Lower leg skin (tissue), 4 donors: ENCODE measurements at places on chromosomes 7 and 10. TPM values are rescaled to one million over a fixed set of nuclear protein-coding genes. Genes with fewer than 3 reads are reported as not detected.

DNA sequence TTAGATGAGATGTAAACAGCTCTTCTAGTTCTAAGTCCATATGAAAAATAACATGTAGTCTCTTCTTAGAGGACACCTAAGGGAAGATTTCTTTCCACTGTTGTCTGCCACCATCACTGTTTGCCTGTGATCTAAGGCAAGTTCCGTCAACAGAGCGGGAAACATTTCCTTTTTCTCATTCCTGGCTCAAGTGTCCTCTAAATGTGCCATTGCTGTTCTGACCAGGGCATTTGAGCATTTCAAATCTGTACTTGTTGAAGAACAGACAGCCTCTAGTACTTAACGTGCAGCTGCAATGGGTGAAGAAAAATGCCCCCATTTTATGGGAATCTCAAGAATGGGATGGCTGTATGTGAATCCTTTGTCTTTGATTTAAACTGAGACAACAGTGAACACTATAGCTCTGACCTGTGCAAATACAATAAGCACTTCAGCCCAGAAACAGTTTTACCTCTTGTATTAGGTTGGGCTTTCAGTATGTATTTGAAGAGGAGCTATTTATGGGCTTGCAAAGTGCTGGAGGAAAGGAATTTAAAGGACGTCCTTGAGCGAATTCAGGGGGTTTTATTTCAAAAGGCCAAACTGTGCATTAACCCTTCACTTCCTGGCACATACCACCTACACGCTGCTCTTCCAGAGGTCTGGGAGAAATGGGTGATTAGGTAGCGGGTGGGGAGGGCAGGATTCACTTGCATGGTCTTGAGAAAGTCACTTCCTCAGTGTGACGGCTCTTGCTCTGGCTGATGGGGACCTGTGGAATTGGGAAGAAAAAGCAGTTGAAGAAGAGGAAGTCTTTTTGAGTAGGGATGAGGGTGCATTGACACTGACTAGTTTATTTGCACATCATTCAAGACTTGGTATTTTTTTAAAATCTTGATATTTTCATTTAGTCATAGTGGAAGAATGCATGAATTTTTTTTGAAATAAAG is 66.1 kb downstream of the THNSL1 start:
- DNase-seq = no peak

DNA sequence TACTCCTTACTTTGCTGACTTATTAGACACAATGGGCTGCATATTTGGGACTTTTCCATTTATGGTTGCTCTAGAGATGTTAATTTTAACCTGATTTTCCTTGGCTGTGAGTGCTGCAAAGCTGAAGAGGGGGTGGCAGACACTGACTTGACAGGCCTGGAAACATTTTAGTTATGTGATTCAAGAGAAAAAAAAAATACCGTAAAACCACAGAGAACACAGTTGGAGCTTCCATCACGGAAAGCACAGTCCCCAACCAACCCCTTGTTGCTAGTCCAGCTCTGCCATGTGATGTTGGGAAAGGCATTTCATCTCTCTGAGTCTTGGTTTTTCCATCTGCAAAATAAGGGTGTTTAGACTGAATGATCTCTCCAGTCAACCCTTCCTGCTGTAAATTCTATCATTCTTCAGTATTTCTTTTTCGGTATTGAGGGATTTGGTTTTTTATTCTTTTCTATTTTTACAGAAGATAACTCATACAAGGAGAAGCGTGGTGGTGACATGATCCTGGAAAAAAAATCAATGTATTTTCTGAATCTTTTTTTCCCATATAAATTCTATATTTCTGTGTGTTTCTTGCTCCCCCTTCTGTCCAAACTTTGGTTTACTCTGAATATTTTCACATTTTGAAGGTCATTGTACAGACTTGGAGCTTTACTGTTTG is 246.1 kb downstream of the REEP3 start:
- no peak for DNase-seq

DNA sequence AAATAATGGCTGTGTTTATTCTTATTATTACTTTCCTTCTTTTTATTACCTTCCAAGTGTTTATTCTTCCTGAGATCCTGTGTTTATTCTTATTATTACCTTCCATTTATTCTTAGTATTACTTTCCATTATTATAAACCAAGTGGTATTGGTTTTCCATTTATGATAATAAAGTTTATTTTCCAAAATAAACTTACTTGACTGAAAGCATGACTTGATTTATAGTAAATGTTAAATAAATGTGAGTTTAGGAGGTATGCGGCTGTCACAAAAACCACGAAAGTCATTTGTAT is 20.2 kb downstream of the WIPF3 start:
- no peak for DNase-seq

The MYH16 gene
- total RNA-seq = not detected
